ENCODE measurements at places on chromosomes 12 and 14.

DNA sequence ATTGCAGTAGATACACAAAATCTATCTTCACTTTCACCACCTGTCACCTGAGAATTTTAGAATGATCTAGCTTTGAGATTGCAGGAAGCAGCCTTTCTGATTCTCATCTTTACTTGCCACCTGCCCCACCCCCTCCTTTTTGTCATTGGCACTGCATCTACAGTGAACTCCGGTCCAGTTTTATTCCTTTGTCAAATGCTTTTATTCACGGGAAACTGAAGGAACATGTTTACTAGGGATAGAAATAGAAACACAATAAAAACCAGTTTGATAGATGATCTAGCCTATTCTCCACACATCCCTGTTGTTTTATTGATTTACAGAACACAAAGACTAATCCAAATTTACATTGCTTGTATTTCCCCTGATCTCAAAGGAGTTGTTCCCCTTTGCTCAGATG is 471.7 kb upstream of the STXBP6 start:
- no peak for DNase-seq

DNA sequence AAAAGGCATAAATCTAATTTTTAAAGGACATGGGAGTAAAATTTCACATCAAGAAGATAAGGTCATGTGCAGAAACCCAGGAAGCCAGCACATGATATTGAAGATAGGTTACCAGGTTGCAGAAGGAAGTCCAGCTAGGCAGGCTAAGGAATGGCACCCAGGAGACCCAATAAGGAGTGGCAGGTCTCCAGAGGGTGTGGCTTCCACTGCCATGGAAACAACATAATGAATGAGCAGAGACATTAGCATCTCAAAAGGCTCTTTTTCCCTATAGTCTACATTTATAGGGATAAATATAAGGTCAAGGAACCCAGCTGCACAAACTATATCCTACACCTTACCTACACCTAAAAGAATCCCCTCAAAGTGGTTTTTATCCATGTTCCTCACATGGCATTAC is 275.9 kb downstream of the RPS29 start:
- DNase-seq = no peak

GRCh38 chr14:24146978-24147760 is at the start of gene RNF31:
Gene RNF31, plus strand, starts transcription at chr14:24147498. Its CDS starts 201 bp downstream, at chr14:24147699.
- peak; percentile 90 for DNase-seq

DNA sequence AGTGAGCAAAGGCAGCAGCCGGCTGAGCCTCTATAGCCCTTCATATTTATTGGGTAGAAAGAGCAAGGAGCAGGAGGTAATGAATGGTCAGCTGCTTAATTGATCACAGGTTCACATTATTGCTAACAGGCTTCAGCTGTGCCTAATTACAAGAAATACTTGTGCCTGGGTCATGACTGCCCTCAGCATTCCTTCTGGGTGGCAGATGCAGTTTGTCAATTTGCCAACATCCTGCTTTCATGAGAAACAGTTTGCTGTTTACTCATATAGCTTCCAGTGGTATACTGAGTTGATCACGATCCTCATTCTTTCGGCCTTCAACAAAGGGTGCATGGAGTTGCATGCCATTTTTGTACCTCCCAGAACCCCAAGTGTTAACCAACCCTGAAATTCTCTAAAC is 81.0 kb upstream of the PLEKHG7 start:
- DNase-seq = no peak

DNA sequence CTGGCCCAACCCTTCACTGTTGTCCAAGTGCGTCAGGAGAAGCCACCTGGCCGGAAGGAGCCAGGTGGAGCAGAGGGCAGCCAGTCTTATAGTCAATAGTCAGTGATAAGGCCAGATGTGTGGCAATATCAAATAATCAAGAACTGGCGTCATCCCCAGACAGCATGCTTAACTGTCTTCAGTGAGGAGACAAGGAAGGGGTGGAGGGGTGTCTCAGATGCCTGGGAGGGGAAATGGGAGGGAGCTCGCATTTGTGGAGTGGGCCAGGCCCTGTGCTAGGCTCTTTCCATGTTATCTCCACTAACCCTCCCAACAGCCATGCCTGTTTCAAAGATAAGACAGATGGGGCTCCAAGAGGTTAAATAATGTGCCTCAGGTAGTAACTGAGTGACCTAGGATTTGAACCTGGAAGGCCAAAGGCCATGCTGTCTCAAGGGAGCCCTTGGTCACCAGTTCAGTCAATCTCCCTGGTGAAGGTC is 48.9 kb upstream of the FOS start:
- DNase-seq = no peak

GRCh38 chr12:124605150-124605882 is 37.9 kb upstream of the NCOR2 start:
- no peak for DNase-seq

DNA sequence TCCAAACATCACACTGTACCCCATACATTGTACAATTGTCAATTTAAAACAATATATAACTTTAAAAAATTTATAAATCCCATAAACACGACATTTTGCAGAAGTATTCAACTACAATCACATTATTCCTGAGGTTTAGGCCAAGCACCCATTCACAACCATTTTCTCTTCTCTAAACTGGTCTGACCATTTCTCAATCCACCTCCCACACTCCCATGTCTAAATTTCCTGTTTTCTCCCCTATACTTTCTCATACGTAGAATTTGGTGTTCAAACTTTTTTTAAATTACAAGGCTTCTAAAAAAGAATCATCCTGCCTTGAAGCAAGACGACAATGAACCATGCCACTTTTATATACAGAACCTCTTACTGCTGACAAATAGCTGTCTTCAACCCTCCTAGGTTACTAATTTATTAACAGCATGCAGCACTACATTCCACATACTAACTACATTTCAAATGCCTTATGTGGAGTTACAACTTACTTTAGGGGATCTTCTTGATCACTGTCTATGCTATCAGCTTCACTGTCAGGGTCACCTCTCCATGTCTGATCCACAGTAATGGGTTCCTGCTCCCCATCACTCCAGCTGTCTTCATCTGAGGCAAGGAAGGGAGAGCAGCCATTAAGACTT is 3.4 kb downstream of the KANSL2 start:
- DNase-seq = no peak

- no peak for DNase-seq
Observed at GRCh38 chr12:89372584-89373370, 20.5 kb upstream of the DUSP6 start.

Measured in HuH-7 (cell line).